Endothelial cell (in vitro differentiated cells): ENCODE measurements at places on chromosomes 16 and 17. TPM values are rescaled to one million over a fixed set of nuclear protein-coding genes. Genes with fewer than 3 reads are reported as not detected.

DNA sequence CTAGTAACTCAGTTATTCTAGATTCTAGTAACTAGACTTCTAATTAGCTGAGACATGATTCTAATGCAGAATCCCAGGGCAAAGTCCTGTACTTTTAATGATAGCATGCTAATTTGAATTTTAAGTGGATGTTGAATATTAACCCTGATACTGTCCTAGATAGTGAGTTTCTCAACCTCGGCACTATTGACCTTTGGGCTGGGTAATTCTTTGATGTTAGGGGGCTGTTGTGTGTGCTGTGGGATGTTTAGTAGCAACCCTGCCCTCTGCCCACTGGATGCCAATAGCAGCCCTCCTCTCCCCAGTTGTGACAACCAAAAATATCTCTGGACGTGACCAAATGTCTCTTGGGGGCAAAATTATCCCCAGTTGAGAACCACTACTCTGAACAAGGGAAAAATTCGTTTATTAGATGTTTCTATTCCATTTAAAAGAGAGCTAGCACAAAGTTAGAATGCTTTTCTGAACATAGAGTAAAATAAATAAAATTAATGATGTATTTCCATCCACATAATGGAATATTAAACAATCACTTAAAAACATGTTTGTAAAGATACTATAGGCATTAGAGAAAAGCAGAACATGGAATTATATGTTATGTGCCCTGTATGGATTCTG, 30.2 kb downstream of the SALL1 start:
- no peak overlapping the region for H3K27ac ChIP-seq
- H3K36me3 ChIP-seq = no peaks in the 10 kb centered on the region
- H3K27me3 ChIP-seq = no peaks in the 10 kb centered on the region
- H3K4me1 ChIP-seq = no peaks in the 10 kb centered on the region

DNA sequence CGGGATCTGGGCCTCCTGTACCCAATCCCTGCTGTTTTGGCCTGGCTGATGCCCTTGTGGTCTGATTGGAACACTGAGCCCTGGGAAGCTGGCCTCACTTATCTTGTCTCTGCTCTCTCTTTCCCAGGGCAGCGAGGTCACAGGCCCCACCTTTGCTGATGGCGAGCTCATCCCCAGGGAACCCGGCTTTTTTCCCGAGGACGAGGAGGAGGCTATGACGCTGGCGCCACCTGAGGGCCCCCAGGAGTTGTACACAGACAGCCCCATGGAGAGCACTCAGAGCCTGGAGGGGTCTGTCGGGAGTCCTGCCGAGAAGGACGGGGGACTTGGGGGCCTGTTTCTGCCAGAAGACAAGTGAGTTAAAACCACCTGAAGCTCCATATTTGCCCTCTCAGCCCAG, 126.0 kb downstream of the RAB11FIP4 start:
- H3K4me3 ChIP-seq = no peak overlapping the region
- no peaks in the 10 kb centered on the region for H3K4me1 ChIP-seq
- DNase-seq = peak; percentile 23
- H3K27me3 ChIP-seq = peaks cover 1% of the 10 kb centered on the region

DNA sequence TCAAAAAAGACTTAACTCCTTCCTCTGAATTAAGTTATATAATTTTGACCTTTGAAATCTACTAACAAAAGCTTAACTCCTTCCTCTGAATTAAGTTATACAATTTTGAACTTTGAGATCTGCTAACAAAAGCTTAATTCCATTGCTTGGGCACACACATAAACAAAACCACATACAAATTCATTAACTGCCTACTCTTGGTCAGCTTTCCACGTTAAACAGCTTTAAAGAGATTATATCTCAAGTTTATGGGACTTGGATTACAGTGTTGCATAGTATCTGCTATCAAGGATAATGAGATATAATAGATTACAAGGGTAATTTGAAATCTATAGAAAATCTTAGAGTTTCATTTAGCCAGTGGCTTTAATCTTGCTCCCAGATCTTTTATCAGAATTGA, 23.5 kb downstream of the COX10 start:
- H3K27me3 ChIP-seq = no peaks in the 10 kb centered on the region
- H3K4me3 ChIP-seq = no peak overlapping the region
- no peak overlapping the region for H3K27ac ChIP-seq

DNA sequence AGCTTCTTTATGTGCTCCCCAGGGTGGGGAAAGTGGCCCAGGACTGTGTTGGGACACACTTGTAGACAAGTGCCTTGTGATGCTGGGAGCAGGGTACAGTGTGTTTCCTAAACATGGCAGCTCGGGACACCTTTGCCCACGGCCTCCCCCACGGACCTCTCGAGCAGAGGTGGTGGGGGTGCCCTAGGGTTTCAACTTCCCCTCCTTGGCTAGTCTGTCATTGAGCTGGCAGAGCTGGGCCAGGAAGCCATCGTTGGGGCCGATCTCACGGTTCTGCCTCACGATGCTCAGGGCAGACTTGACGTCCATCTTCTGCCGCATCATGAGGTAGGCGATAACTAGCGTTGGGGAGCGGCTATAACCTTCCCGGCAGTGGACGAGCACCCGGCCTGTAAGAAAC, 9.4 kb downstream of the DUSP3 start:
- no peak for DNase-seq
- H3K4me3 ChIP-seq = peak overlapping the region; percentile 31
- peaks cover 25% of the 10 kb centered on the region for H3K36me3 ChIP-seq

Gene LDHD
- total RNA-seq = 0.36 TPM

GRCh38 chr16:86836503-86837129, 258.3 kb downstream of the FOXL1 start:
- peaks cover 2% of the 10 kb centered on the region for H3K4me1 ChIP-seq
- H3K36me3 ChIP-seq = no peaks in the 10 kb centered on the region
- DNase-seq = no peak
- H3K27me3 ChIP-seq = peaks cover 2% of the 10 kb centered on the region
- H3K27ac ChIP-seq = no peak overlapping the region

DNA sequence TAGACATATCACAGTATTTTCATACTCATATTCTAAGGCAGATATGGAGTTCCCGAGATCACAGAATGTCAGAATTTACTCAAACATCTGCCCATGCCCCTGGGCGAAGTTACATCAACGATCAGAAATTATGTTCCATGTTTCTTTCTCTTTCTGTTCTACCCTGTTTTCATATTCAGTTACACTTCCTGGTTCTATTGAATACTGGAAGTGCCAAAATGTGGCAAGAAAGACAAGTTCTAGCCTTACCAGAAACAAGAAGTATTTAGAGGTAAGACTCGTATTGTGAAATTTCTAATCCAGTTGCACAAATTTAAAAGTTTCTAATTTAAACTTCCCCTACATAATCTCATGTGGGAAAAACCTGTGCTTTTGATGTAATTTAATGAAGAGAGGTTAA, 36.1 kb downstream of the KCNJ2 start:
- H3K4me3 ChIP-seq = no peak overlapping the region
- H3K27me3 ChIP-seq = no peaks in the 10 kb centered on the region
- no peaks in the 10 kb centered on the region for H3K4me1 ChIP-seq
- no peaks in the 10 kb centered on the region for H3K36me3 ChIP-seq
- H3K27ac ChIP-seq = no peak overlapping the region

GRCh38 chr16:47565454-47565853, 104.3 kb downstream of the PHKB start:
- no peaks in the 10 kb centered on the region for H3K4me1 ChIP-seq
- no peaks in the 10 kb centered on the region for H3K27me3 ChIP-seq
- no peak for DNase-seq
- H3K36me3 ChIP-seq = peaks cover 37% of the 10 kb centered on the region

- H3K4me1 ChIP-seq = no peaks in the 10 kb centered on the region
- no peak for DNase-seq
- no peak overlapping the region for H3K4me3 ChIP-seq
Observed at GRCh38 chr17:31499771-31500554, 108.5 kb downstream of the RAB11FIP4 start.

- no peak overlapping the region for H3K27ac ChIP-seq
- no peak for DNase-seq
- H3K27me3 ChIP-seq = peaks cover 3% of the 10 kb centered on the region
Observed at GRCh38 chr16:14109782-14110727, 38.9 kb downstream of the MRTFB start.

DNA sequence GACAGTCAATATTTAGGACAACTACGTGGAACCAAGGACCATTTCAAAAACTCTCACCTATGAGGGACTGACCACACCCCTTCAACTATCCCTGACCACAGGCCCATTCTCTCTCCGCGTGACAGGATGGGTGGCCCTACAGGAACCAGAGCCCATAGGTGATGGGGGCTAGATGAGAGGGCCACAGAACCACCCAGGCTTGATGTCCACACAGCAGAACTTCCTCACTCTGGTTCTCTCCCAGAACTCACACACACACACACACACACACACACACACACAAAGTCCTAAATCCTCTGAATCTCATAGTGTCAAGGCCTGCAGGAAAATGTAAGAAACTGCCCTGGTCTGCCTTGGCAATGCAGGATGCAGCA, 1.5 kb downstream of the ZNF319 start:
- DNase-seq = no peak
- peaks cover 14% of the 10 kb centered on the region for H3K27me3 ChIP-seq
- H3K4me1 ChIP-seq = peaks cover 11% of the 10 kb centered on the region
- H3K36me3 ChIP-seq = peaks cover 18% of the 10 kb centered on the region
- peak overlapping the region; percentile 66 for H3K4me3 ChIP-seq
- peak overlapping the region; percentile 27 for H3K27ac ChIP-seq

- H3K4me3 ChIP-seq = no peak overlapping the region
- DNase-seq = no peak
- H3K27me3 ChIP-seq = peaks cover 3% of the 10 kb centered on the region
- peaks cover 3% of the 10 kb centered on the region for H3K36me3 ChIP-seq
Observed at GRCh38 chr16:13913374-13914292, 6.3 kb upstream of the ERCC4 start.

DNA sequence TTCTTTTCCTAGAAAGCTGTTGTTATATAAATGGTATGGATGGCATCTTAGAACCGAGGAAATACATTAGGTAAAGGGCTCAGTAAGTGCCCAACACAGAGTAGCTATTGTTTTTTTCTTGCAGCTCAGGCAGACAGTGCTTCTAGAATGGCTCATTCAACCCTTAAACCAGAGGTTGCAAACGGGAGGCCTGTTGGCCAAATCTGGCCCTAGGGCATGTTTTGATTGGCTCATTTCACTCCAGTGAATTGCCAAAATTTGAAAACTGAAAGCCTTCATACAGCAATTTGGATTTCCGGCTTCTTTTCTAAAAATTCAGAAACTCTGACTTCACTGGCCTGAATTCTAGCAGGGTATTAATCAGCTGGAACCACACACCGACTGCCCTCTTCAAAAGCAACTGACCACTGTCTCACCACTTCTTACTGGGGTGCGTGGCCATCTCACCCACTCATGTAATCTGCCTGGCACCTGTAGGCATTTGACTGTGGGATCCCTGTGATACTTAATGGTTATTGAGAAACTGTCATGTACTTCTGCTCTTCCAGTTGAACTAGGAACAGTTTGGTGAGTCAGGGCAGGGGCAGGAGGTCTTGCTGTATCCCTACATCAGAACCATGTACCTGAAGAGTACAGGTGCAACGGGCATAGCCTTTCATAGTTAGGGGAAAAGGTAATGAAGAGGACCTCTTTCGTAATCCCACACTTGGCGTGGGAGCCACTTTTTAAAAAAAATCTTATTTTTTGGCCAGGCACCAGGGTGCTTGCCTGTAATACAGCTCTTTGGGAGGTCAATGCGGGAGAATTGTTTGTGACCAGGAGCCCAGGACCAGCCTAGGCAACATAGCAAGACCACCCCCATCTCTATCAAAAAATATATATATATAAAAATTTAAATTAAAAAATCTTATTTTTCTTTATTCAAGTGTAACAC, 53.6 kb upstream of the SCNN1B start:
- no peaks in the 10 kb centered on the region for H3K27me3 ChIP-seq
- H3K4me1 ChIP-seq = no peaks in the 10 kb centered on the region
- no peak overlapping the region for H3K27ac ChIP-seq

Gene DRG2
- 38.3 TPM for total RNA-seq

GRCh38 chr16:64180136-64180900, 941.5 kb downstream of the CDH11 start:
- H3K36me3 ChIP-seq = peaks cover 12% of the 10 kb centered on the region
- H3K27ac ChIP-seq = no peak overlapping the region
- no peaks in the 10 kb centered on the region for H3K4me1 ChIP-seq

Gene TGFB1I1
- total RNA-seq = 42.5 TPM

DNA sequence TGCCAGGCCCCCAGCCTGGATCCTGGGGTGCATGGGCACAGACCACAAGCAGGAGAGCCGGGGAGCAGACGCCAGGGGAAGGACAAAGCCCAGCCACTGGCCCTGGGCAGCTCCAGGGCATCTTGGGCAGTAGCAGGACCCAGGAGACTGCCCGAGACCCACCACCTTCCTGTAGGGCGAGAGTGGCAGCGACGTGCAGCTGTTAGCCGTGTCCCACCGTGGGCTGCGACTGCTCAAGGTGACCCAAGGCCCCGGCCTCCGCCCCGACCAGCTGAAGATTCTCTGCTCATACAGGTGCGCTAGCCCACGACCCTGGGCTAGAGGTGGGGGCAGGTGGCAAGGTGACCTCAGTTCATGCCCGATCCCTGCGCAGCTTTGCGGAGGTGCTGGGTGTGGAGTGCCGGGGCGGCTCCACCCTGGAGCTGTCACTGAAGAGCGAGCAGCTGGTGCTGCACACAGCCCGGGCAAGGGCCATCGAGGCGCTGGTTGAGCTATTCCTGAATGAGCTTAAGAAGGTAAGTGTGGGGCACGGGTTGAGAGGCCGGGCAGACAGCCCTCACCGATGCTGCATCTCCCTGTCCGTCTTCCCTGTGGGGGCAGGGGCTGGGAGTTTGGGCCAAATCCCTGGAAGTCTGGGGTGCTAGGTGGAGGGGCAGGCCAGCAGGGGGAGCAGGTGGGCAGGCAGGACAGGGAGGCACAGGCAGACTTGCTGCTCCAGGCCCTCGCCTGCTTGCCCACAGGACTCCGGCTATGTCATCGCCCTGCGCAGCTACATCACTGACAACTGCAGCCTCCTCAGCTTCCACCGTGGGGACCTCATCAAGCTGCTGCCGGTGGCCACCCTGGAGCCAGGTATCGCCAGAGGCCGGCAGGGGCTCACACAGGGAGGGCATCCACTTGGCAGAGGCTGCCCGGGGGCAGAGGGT, 13.5 kb upstream of the SMIM5 start:
- no peaks in the 10 kb centered on the region for H3K4me1 ChIP-seq
- H3K27me3 ChIP-seq = peaks cover 20% of the 10 kb centered on the region
- H3K36me3 ChIP-seq = peaks cover 19% of the 10 kb centered on the region
- peak; percentile 77 for DNase-seq

Gene MXRA7
- total RNA-seq = 51.6 TPM

DNA sequence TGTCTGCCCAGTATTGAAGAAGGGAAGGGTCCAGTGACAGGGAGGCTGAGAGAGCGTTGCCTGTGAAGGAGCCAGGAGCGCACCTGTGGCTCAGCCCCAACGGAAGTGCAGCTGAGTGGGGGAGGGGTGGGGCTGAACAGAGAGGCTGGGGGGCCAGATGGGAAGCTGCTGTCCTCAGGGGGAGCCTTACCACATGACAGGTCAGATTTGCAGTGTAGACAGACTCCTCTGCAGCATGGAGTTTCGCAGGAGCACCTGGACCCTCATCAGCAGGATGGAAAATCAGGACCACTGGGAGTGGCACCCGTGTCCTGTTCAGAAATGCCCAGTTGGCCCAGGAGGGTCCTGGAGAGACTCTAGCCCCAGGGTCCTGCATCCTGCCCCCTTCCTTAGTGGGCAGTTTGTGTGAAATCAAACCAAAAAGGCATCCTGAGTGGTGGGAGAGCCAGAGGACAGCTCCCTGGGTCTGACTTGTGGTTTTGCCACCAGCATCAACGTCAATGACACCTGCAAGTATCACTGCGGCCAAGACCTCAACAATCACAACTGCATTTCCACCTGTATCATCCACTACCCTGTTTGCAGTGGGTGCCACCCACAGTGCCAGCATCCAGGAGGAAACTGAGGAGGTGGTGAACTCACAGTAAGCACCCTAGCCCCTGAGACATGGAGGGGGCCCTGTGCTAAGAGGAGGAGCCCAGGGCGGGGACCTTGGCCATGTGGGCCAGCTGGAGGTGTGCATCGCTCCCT, 7.8 kb downstream of the CD300A start:
- H3K27ac ChIP-seq = no peak overlapping the region
- H3K27me3 ChIP-seq = peaks cover 2% of the 10 kb centered on the region
- H3K36me3 ChIP-seq = no peaks in the 10 kb centered on the region
- DNase-seq = no peak
- H3K4me3 ChIP-seq = no peak overlapping the region
- peaks cover 3% of the 10 kb centered on the region for H3K4me1 ChIP-seq
